ENCODE measurements at places on chromosomes 4 and X. TPM values are rescaled to one million over a fixed set of nuclear protein-coding genes. Genes with fewer than 3 reads are reported as not detected.

Gene PAGE5
- not detected for total RNA-seq

Gene BEND2
- not detected for total RNA-seq

Gene COL4A6
- 36.9 TPM for total RNA-seq

Gene SPANXN4
- total RNA-seq: not detected

Gene FAM9B
- not detected for total RNA-seq

Gene ANOS1
- 0.08 TPM for total RNA-seq

Gene SPATA18
- total RNA-seq: 11.9 TPM

Gene CCDC110
- total RNA-seq: 0.76 TPM

Gene MND1
- 1.8 TPM for total RNA-seq

Gene SPANXN1
- not detected for total RNA-seq

- DNase-seq: no peak
Observed at GRCh38 chr4:4249866-4250265, 1.8 kb upstream of the TMEM128 start.

DNA sequence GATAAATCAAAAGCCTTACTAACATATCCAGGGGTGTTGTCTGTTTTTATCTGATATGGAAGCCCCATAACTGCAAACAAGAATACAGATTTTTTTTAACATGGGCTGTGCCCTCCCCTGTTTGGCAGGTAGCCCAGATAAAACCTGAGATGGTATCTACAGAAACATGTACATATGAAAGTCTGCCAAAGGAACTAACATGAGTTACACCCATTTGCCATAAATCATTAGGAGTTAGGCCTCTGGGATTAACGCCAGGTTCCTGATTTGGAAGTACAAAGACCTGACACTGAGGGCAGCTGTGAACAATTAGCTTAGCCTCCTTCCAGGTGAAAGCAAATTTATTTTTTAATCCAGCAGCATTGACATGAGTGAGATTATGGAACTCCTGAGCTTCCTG, 264.3 kb downstream of the TECRL start:
- DNase-seq: no peak

DNA sequence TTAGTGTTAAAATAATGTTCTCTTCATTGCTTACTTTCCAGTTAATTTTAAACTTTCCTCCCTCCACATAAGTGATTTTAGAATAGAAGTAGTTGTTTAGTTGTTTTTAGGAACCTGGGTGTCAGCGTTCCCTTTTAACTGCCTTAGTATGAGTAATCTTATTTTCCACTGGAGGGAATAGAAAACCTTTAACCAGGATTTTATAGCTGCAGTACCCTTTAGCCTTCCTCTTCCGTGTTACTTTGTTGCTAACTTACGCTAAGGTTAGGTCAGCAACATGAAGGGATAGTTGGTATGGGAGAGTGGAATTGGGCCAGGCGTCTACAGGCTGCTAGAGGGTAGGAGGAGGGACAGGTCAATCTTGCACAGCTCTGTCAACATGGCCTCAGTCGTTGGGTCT, 31.5 kb downstream of the SMS start:
- no peak for DNase-seq

GRCh38 chrX:102085706-102086105, 39.8 kb upstream of the TCEAL2 start:
- no peak for DNase-seq

GRCh38 chr4:137420901-137421396, 111.3 kb downstream of the PCDH18 start:
- no peak for DNase-seq

DNA sequence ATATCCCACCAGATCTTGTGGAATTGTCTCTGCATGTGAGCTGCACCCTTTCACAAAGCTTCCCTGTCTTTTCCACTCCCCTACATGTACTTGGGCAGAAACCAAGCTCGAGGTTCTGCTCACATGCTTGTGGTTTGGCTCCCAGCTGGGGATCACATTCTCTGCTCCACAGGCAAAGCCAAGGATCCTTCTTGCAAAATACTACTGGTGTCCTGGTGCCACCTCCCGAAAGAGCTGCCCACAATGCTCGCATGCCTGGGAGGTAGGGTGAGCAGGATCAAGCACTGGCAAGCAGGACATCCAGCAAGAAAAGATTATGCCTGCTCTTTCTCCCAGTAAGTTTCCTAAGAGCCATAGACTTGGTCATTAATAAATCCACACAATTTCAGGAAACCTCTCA, 45.1 kb upstream of the PPARGC1A start:
- peak; percentile 91 for DNase-seq

DNA sequence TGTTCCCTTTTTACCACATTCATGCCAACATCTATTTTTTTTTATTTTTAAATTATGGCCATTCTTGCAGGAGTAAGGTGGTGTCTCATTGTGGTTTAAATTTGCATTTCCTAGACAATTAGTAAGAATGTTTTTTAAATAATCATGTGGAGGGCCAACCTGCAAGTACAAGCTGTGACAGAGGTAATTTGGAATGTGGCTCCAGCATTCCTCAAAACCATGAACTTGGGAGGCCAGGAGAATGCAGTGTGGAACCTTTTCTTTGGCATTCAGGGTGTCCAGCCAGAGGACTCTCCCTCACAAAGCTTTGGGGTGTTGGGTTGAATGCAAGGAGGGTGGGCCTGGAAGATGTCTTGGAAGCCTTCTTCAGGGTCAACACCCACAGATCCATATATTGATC, 7.3 kb upstream of the TMEM185A start:
- DNase-seq: no peak

DNA sequence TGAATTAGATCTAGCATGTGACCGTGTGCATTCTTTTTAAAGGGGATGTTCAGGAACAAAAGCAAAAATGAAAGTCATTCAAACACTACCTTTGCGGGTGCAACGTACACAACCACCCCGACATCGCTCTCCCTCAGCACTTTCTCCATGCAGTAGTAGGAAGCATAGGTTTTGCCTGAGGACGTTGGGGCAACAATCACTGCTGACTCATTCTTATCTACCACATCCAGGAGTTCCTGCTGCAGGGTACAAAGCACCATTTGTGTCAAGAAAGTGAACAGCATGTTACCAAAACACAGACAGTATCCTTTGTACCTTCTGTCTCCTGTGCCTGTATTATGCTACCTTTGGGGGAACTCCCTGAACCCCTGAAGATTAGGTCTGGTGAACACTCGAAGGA, 58.6 kb downstream of the DDX60L start:
- DNase-seq: no peak

- no peak for DNase-seq
Observed at GRCh38 chr4:80221161-80221560, 23.9 kb downstream of the PRDM8 start.

DNA sequence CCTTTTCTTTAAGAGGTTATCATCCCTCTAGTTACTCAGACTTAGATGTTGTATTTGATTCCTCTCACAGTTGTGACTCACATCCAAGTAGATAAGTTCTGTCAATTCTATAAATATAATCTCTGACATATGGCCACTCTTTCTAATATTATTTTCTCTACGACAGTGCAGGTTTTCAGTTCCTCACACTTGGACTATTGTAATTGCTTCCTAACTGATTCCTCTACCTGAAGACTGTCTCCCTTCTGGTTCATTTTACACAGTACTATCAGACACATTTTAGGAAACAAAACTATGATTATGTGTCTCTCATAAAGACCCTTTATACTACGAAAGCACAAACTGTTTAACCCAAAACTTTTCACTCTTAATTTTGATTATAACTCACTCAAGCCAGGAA, 31.3 kb upstream of the GNRHR start:
- DNase-seq: no peak

DNA sequence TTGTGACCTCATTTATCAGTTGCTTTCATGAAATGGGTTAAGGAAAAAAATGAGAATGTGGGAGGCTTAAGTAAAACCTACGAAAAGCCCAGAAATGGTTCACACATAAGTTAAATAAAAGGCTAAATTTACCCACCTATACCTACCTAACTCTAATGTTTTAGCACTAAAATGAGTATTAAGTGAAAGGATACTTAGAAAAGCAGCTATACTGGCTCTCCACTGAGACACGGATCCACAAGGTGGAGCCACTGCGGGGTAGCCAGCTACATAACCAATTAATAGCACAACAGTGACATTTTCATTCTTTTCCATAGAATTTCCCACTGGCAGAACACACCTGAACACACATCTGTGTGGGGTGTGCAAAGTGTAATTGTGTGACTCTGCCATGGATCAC, 101.9 kb downstream of the MAML3 start:
- DNase-seq: no peak

GRCh38 chr4:101191302-101192098, 155.8 kb downstream of the PPP3CA start:
- DNase-seq: no peak

DNA sequence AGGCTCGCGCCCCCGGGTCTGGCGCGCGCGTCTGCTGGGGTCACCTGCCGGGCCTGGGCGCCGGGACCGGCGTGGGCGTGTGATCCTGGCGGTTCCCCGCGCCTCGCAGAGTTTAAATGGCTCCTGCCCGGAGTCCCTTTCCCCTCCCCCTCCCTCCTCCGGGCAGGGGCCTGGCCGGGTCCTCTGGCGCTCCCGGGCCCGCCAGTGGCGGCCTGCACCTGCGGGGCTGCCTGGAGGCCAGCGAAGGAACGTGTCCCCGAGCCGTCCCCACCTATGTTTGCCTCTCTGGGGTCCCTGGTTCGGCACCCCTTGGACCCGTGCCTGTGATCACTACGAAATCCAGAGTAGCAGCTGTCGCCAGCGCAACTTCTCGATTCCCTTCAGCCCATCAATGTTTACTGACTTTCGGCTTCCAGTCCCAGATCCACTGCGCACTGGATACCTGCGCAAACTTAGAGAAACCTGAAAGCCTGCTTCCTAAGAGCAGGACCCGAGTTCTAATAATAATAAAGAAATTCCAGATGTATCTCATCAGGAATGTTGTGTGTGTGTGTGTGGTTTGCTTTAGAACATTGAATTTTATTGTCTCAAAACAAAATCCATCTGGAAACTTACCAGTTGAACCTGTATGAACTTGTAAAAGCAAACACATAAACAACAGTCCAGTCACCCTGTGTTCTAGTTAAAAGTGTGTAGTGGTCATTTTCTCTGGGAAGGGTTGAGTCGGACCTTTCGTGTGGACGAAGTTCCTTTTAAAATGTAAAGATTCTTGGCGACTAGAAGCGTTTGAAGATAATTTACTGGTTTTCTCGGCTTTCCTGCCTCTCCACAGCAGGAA, 788 bp downstream of the SHROOM2 start:
- no peak for DNase-seq

- no peak for DNase-seq
Observed at GRCh38 chr4:86720508-86721068, 126.5 kb downstream of the PTPN13 start.

DNA sequence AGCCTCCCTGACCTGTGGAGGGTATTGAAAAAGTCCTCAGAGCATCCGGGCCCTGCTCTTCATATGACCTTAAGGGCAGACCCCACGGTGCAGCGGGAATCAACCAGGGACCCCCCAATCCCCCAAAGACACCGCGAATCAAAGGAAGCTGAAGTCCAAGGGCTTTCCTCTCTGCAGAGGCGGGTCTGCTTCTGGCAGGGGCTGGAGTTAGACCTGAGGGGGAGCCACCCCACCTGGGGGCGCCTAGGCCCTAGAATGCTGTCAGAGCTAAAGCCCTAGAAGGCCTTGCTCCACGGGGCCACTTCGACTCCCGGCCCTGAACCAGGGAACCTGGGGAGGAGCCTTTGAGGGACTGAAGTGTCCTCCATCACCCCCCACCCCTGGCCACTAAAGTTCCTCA, 2.8 kb upstream of the HAUS7 start:
- DNase-seq: no peak

- peak; percentile 77 for DNase-seq
Observed at GRCh38 chr4:2102045-2102883, 43.1 kb downstream of the NAT8L start.

DNA sequence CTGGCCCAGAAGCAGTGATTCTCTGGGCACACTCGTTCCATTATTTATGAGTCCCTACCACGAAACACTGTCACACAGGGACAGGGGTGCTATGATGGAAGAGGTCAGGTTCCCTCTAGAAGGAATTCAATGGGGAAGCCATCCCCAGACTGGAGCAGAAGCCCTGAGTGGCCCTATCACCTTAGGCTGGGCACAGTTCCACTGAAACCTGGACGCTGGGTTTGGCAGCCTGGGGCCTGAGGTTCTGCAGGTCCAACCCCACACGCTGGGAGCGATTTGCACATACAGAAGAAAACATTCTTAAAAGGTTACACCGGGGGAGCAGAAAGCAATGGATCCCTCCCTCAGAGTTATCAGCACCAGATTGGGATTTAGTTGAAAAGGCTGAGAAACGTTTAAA, 63.3 kb downstream of the PHKA2 start:
- DNase-seq: no peak

GRCh38 chr4:142416711-142417275, 429.3 kb downstream of the INPP4B start:
- DNase-seq: no peak

DNA sequence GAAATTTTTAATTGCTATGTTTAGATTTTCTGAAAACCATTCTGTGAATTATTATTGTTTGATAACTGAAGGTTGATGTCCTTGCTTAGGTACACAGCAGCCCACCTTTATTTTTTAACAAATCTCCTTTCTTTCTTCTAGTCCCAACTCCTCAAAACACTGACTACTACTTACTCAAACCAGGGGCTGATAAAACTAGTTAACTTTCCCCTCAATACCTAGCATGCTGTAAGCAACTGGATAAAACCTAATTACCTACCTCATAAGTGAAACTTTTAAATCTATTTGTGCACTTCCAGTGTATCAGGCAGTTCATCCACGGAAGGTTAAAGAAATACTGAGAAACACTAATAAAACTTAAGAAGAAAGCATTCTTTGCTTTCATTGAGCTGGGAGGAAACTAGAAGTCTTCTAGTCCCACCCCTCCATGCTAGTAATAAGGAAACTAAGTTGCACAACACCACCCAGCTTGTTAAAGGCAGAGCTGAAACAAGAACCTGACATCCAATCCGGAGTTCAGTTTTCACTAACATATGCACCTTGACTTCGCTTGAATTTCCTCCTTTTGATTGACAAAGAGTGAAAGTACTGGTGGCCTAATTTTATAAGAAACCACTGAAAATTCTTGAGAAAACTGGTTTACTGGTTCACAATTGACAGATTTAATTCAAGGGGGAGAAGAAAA, 180.2 kb upstream of the TET2 start:
- no peak for DNase-seq

- no peak for DNase-seq
Observed at GRCh38 chr4:177369372-177369771, 59.7 kb downstream of the NEIL3 start.

DNA sequence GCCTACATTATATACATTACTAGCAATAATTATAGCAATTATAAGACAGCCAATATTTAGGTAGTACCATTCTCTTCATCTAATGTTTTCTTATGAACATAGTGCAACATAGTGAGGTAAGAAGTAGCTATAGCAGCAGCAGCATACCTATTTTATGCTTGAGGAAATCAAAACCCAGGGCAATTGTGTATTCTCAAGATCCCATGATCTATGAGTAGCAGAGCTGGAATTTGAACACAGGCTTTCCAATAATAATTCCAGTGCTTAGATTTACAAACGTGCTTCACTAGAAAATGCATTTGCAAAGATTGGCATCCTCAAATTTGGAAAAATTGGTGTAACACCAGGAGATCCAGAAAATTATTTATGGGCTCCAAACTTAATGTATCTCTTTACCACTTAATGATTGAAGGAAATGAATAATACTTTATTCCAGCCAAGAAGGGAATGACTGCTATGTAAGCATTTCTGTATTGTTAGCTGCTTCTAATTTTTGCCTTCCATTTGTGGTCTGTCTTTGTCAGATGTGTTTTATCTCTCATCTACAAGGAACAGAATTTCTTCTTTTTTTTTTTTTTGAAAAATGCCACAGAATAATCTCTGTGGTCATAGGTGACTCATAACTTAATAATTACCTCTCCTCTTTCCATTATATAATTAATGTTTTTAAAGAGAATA, 451.1 kb downstream of the ARAP2 start:
- no peak for DNase-seq

All from osteocyte (in vitro differentiated cells).